ENCODE measurements at places on chromosomes 11 and 22.

- no peak for DNase-seq
Observed at GRCh38 chr11:102929972-102930371, 25.6 kb downstream of the MMP13 start.

- no peak for DNase-seq
Observed at GRCh38 chr22:41922328-41922727, 4.3 kb downstream of the TNFRSF13C start.

GRCh38 chr11:126702165-126702720 is 298.3 kb downstream of the KIRREL3 start:
- DNase-seq: no peak

DNA sequence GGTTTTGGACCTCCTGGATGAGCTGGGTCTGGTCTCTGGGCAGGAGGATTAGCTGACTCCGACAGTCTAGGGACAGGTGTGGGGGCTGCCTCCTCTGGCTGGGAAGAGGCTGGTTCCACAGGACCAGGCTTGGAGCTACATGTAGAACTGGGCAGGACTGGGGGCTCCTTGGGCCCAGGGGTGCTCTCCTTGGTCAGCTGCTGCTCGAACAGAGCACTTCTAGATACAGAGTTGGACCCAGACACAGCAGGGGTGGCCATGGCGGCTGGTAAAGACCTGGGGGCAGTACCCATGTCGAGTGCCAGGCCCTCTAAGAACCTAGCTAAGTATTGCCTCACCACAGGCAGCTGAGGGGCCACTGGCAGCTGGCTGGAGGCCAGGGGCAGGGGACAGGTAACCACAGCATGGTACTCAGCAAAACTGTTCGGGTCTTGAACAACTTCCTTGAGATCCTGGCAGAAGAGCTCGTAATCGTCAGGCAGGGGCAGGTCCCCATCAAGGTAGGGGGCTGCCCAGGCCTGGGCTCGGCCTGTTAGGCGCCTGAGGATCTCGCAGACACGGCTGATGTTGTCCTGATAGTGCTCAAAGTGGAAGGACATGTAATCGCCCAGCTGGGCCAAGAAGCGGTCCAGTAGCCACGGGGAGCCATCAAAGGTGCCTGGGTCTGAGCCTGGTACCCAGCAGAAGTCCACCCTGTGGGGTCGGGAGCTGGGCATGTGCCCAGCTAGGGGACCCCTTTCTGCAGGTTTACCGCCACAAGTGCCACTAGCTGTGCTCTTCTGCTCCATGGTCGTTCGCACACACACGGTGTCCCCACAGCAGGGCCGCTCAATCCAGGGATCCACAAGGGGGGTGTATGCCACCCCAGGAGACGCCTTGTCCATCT is 3.1 kb downstream of the GNB1L start:
- no peak for DNase-seq

- no peak for DNase-seq
Observed at GRCh38 chr22:20109411-20110358, 6.2 kb upstream of the RANBP1 start.

DNA sequence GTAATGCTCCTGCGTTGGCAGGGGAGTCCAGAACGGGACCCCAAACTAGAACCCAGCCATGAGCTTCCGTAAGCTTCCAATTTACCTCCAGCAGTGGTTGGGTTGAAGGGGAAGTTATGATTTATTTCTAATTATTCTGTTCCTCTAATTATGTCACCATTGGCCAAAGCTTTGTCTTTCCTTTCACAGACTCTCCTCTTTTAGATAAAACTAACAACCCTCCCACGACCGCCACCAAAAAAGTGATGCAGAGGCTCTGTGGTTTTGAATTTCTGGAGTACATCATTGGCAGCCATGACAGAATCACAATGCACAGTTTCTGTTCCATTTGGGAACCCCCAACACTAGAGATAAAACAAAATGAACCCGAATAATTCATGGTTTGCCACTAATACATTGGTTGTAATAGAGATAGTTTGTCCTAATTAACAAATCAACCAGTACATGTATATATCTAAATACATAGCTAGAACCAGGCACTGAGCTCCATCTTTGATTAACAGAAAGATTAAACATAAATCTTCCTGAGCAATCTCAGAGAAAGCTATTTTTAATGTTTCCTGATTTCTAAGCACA is 64.3 kb downstream of the ETS1 start:
- no peak for DNase-seq

DNA sequence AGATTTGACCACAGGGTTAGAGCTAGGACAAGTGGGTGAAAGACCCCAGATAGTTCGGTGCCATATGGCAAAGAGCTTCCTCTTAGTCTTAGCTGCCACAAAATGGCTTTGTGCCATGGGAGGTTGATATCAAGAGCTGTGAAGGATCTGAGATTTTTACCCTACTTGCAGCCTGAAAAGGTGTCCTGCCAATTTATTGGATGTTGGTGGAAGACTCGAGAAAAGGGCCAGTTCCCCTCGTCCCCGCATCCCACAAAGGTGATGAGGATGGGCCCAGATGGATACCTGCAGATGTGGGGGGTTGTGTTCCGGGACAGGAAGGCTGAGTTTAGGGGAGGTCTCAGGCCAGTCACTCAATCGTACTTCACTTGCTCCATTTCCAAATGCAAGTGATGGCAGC is 27.2 kb downstream of the YDJC start:
- no peak for DNase-seq

DNA sequence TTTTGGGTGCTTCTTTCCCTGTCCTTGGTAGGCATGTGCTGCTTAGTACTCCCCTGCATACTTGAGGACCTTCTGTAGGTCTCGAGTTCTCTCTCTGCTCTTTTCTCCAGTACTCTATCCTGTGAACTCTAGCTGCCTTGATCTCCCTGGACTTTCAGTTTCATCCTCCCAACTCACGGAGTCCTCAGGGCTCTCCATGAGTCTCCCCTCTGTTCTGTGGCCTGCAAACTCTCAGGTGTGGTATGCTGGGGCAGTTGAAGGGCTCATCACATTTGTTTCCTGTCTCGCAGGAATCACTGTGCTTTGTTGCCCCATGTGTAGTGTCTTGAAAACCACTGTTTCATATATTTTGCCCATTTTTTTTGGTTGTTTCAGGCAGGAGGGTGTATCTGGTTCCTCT is 3.3 kb upstream of the PACS1 start:
- no peak for DNase-seq

- no peak for DNase-seq
Observed at GRCh38 chr11:32137869-32138268, 47.0 kb downstream of the RCN1 start.

DNA sequence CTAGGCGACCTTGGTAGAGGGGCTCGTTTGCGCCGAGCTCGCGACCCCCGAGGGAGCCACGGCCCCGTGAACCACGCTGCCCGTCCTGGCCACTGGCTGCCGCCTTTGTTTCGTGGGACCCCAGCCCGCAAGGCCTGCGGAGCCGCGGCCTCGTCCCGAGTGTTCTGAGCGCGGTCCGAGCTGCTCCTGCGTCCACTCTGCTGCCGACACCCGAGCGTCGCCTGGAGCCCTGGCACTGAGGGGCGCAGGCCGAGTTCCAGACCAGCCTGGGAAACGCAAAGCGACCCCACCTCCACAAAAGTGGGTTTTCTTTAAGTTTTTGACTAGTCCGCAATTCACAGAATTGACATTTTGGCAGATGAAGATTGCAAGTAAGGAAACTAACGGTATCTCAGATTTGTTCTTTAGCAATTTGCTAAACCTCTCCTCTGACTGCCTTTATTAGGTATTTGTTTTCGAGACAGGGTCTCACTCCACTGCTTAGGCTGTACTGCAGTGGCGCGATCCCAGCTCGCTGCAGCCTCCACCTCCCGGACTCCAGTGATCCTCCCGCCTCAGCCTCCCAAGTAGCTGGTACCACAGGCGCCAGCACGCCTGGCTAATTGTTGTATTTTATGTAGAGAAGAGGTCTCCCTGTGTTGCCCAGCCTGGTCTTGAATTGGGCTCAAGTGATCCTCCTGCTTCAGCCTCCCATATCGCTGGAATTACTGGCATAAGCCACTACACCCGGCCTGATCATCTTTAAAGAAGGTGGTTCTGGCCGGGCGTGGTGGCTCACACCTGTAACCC is 879 bp upstream of the RNH1 start:
- DNase-seq: no peak

DNA sequence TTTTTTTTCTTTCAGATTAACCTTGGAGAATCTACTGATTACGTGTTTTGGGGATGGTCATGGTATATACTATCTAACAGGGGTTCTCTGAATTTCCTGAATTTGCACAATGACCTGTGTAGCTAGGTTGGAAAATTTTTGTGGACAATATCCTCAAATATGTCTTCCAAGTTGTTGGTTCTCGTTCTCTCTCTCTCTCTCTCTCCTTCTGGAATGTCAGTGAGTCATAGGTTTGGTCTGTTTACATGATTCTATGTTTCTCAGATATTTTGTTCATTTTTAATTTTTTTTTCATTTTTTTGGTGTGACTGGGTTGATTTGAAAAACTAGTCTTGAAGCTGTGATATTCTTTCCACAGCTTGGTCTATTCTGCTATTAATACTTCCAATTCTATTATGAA is 604.0 kb upstream of the ANO3 start:
- no peak for DNase-seq

DNA sequence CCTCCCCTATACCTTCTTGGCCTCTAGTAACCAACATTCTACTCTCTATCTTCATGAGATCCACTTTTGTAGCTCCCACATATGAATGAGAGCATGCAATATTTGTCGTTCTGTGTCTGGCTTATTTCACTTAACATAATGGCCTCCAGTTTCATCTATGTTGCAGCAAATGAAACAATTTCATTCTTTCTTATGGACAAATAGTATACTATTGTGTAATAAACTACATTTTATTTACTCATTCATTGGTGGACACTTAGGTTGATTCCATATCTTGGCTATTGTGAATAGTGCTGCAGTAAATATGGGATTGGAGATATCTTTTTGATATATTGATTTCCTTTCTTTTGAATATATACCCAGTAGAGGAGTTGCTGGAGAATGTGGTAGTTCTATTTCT is 151.1 kb downstream of the JRKL start:
- no peak for DNase-seq

- DNase-seq: no peak
Observed at GRCh38 chr11:57307666-57308270, 17.0 kb downstream of the TNKS1BP1 start.

GRCh38 chr11:4086575-4087353 is 7.8 kb upstream of the RRM1 start:
- DNase-seq: no peak

GRCh38 chr11:45275828-45276227 is 10.3 kb downstream of the SYT13 start:
- no peak for DNase-seq

GRCh38 chr11:35515224-35515623 is 10.2 kb downstream of the PAMR1 start:
- DNase-seq: no peak

DNA sequence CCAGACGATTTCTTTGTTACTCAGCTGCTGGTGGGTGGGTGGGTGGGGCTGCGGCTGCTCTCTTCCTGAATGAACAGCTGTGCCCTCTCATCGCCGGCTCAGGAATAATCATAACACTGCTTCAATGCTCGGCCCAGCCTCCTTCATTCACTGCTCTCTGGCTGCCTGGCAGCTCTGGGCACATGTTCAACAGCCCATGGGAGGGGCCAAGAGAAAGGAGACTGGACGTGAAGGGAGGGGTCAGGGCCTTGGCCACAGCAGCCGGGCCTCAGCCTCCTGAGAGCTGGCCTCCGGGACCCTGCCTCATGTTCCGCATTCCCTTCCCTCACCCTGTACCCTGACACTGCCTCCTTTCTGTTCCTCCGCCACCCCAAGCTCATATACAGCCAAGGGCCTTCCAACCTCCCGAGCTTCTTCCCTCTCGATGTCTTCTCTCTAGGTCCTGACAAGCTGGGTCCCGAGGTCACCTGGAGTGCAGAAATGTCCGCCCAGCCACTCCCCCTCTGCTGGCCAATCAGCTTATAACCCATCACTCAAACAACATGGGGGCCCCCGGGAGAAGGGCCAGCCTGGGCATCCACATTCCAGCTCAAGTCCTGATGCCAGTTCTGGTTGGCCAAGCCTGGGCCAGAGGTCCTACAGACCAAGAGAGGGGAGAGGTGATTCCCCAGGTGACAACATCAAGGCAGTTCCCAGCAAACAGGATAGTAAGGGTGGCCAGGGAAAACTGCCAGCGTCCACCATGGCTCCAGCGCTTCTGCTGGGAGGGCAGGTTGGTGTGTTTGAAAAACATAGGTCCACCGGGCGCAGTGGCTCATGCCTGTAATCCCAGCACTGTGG is 3.2 kb upstream of the CSDC2 start:
- no peak for DNase-seq

- DNase-seq: no peak
Observed at GRCh38 chr11:120666121-120666639, 154.6 kb downstream of the GRIK4 start.

Measured in RKO (cell line).